ENCODE measurements at places on chromosomes 7 and 10. TPM values are rescaled to one million over a fixed set of nuclear protein-coding genes. Genes with fewer than 3 reads are reported as not detected.
A peak's percentile ranks its signal among the peaks of the same experiment; 100 is the strongest.

CPA5 gene
- total RNA-seq, result not detected

MYOZ1 gene
- total RNA-seq, result 0.51 TPM

LRRN3 gene
- 12.4 TPM for total RNA-seq

MSMB gene
- not detected for total RNA-seq

HOXA11 gene
- total RNA-seq, result not detected

PDE6C gene
- total RNA-seq, result not detected

DNA sequence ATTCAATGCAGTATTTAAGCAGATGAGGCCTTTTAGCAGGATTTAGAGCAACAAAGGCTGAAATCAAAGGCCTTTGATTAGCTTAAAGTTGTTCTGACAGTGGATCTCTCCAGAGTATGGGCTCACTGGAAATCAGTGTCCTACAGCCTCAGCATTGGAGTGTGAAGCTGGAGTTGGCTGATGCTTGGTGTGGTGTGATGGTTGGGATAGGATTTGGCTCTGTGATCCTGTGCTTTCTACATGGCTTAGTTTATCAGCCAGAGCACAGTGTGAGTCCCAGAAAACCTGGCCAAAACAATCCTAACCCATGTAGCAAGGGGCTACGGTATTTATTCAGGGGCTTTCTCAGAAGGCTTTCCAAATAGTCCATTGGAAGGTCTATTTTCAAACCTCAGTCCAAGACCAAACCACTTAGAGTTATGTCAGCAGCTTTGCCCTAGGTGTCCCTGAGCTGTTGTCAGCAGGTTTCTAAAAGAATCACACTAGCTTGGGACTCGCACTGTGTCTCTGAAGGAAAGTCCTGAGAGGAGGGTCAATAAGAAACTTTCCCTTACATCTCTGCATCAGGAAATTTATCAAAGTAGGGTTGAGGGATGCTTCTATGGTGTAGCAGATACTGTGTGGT is 65.4 kb upstream of the ANKRD1 start:
- DNase-seq, result no peak

DNA sequence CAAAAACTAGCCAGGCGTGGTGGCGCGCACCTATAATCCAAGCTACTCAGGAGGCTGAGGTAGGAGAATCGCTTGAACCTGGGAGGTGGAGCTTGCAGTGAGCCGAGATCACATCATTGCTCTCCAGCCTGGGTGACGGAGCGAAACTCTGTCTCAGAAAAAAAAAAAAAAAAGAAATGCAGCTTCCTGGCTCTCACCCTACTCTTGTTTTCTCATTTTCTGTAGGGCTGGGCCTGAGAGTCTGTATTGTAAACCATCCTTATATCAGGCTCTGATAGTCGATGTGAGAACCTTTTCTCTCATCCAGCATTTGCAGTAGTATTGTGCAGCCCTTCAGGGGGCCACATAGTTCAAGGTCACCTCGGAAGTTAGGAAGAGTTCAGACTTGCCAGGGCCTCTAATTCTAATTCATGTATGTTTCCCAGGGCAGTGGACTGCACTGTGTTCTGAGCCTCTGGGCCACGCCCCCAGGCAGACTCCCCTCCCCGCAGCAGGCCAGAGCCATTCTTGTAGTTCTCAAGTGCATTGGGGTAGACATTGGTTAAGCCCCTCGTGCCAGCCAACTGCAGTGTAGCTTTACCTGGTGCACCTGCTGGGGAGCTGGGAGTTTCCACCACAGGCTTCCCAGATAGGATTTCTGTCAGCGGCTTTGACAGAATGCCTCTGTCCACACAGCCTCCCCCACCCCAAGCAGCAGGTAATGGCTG is 38.3 kb upstream of the PDCD4 start:
- no peak for DNase-seq

GRCh38 chr7:141158561-141158960 is 84.7 kb downstream of the TMEM178B start:
- DNase-seq, result no peak

DNA sequence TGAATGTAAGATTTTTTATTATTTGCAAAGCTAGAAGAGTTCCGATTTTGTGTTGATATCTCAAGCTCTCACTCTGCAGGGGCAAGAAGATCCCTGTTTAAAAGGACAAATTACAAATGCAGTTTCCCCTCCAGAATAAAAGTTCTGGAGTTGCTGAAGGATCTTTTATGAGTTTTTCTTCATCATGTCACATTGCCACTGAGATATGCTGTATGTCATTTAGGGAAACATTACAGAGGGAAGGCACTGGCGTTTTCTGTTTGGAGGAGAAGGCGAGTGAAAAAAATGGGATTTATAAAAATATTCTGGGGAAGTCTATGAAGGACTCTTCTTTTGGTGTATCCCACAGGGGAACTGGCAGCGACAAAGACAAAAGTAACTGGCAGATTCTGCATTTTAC is 57.4 kb downstream of the POU6F2 start:
- no peak for DNase-seq

- no peak for DNase-seq
Observed at GRCh38 chr7:70680743-70681468, 451.0 kb upstream of the GALNT17 start.

DNA sequence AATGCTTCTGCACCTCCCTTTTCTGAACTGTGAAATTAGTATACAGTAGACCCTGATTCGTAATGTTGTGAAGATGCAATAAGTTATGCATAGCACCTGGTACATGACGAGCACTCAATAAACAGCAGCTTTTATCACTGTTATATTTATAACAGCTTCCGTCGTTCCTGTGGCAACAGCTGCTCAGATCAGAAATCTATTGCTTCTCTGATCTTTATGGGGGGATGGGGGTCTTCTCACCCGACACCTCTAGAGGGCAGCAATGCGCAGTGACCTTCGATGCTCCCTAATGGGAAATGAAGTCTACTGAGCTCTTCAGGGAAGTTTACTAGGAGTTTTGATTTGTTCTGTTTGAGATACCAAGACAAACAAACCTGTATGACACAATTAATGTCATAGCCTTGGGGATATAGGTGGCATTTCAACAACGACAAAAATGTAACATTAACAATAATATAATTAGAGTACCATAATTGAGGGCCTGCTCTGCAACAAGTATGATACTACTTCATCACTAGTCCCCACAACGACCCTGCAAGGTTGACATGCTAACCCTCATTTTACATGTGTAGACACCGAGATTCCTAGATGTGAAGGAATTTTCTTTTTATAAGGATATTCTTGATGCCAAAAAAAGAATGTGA is 289.6 kb downstream of the SFMBT2 start:
- DNase-seq, result no peak

GRCh38 chr7:155984609-155985405 is 172.5 kb upstream of the SHH start:
- DNase-seq, result no peak

- no peak for DNase-seq
Observed at GRCh38 chr10:30048768-30049517, 10.4 kb downstream of the JCAD start.

GRCh38 chr7:14839307-14839706 is 63.2 kb downstream of the DGKB start:
- DNase-seq, result no peak

DNA sequence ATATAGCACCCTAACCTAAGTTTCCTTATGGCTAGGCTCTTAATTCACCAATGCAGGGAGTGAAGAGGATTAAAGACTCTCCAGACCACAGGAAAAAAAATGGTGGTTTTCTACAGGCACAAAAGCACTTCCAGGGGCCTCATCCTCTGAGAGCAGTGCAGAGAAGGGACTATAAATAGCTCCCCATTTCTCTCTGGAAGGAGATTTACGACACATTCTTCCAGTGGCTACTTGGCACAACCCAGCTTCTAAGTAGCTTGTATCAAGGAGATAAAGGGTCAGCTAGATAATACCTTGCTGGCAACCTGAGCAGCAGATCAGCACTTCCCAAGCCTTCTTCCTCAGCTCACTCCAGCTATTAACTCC is 73.5 kb downstream of the CRPPA start:
- DNase-seq, result no peak

DNA sequence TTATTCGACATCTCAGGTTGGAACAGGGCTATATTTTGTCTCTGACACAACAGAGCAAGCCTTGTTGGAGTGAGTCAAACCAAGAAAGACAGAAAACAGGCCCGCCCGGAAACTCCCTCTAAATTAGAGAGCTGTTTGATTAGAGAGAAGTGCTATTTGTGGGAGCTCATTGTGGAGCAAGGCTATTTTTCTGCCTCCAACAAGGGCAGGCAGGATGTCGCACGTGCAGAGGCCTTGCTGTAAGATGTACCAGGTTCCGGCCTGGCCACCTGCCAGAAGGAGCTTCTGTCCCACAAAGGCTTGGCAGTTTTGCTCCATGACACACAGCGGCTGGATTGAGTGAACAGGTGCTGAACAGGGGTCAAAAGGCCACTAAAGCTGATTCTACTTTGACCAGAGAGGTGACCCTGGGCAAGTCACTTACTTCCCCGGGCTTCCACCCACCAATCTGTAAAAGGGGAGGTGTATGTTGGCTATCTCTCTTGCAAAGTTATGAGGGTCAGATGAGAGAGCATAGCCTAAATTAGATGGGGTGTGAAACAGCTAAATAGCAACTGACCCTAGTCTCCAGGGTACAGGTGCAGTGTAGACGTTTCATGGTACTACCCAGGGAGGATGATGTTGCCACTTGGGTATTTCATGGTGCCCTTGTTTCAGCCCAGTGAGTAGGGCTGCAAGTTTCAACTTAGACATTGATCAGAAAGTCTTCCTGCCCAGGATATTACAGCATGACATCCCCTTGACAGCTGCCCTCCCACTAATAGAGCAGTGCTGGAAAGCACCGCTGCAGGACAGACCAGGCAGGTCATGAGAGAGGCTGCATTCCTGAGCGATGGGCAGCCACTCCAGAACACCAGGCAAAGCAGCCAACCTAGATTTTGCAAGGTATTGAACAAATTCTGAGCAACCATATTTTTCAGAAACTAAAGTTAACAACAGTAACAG is 62.0 kb downstream of the VSTM4 start:
- DNase-seq, result peak; percentile 74

- peak; percentile 67 for DNase-seq
Observed at GRCh38 chr10:112950714-112951358, 789 bp downstream of the TCF7L2 start.

DNA sequence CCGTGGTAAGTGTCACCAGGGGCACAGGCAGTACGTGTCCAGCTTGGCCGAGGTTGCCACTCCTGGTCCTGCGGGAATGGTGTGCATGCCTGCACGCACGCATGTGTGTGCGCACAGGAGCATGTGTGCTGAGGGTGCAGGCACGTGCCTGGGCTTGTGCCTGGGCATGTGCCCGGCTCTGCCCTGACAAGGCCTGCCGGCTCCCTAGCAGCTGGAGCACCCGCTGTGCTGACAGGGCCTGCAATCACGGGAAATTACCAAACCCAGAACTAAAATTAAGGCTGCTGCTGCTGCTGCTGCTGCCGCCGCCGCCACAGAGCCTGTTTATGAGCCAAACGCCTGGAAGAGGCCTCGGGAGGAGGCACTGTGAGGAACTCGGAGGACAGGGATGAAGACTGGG is 28.7 kb downstream of the GHRHR start:
- DNase-seq, result peak; percentile 50

GRCh38 chr10:75486591-75486990 is 55.2 kb downstream of the LRMDA start:
- DNase-seq, result no peak

- no peak for DNase-seq
Observed at GRCh38 chr10:103715430-103715829, 139.9 kb downstream of the SH3PXD2A start.

- DNase-seq, result no peak
Observed at GRCh38 chr7:82126576-82126975, 317.0 kb downstream of the CACNA2D1 start.

DNA sequence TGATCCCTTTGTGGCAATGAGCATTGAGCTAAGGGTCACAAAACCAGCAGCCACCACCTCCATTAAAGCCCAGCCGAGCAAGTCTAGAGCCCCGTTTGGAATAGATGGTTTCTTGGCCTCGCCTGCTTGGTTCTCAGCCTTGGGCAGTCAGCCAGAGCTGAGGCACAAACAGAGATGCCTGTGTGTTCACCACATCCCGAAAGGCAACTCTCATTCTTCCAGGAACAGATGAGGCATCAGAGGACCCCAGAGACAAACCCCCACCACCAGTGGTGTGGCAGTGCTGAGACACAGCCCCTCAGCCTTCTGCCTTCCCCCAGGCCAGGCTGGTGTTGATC is 203.3 kb upstream of the ZMIZ1 start:
- DNase-seq, result no peak

DNA sequence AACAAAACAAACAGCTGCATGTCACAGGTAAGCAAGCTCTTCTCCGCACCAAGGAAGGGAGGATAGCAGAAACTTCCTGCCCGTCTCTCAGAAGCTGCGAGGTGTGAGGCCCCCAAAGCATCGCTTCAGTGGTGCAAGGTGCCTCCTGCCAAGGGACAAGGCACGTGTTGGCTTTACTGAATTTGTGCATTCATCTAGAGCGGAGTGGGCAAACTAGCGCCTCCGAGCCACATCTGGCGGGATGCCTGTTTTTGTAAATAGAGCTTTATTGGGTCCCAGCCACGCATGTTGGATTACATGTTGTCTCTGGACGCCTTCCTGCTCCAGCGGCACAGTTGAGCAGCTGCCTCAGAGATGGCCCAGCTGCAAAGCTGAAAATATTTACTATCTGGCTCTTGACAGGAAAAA is 27.7 kb downstream of the PHYH start:
- no peak for DNase-seq

DNA sequence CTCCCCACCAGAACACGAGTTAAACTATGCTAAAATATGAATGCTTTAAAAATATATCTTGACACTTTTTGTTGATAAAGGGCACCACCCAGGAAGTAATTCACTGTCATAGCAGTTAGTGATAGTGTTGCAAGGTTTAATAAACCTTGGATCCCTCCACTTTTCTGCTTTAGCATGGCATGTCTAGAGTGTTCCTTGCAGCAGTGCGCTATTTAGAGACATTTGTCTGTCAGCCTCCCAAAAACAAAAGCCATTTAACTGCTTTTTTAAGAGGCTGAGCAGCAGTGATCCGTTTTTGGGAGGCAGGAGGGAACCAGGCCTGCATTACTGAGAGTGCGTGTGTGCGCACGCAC is 69.6 kb upstream of the RAB11FIP2 start:
- DNase-seq, result no peak

DNA sequence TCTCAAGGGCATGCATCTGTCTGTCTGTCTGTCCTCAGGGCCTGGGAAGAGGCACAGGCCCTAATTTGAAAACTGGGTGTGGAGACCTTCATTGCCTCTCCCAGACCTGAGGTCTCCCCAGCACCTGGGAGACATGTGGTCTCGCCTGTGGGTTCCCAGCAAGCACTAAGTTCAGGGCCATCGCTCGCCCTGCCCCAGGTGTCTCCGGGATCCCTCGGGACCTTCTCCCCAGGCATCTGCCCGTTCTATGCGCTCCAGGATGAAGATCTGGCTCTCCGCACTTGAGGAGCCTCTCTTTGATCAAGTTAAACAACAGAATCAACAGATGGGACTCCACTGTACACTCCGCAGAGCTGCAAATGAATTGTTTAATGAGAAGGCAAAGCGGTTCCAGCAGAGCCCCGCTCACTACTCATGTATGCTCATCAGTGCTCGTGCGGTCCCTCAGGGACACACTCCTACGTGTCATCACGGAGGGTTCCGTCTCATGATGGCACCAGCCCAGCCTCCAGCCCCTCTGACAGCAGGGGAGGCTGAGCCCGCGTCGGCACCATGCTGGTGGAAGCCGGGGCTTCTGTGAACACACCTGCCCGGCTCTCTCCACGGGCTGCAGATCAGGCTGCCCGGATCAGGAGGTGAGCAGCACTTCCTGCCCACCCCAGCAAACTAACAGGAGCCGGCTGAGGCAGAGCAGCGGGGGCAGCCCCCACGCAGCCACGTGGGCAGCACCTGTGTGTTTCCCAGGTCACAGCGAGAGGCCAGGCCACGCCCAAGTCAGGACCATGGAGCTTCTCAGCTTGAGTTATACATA is 132.8 kb downstream of the TCERG1L start:
- no peak for DNase-seq

Data from Right ventricle myocardium inferior (tissue), 1 donor.